ENCODE measurements at places on chromosomes 2 and 18.

GRCh38 chr2:68345129-68345875 is 19.8 kb upstream of the PLEK start:
- DNase-seq: no peak

DNA sequence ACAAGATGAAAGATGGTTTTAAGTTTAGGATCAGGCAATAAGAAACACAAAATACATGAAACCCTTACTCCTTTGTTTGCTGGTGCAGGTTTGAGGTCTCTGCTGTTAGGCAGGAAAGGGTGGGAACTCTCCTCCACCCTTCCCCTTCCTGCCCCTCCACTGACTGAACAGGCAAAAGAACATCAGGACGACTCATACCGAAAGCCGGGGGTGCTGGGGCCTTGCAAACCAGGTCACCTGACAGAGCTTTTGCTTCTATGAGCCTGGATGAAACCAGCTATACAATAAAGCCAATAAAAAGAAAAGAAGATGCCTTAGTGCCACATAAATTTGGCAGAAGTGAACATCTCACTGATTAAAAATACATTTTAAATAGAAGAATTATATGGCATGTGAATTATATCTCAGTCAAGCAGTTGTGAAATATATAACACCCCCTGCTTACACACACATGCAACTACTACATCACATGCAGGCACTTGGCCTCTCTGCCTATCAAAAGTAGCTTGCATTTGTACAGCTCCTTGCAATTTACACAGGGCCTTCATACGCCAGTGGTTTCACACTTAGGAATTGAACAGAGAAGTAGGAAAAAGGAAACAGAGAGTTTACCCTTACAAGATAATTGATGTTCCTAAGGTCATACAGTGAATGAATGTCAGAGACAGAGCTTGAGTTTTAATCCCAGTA is 215.1 kb upstream of the TRIB2 start:
- peak; percentile 29 for DNase-seq

GRCh38 chr2:99471654-99472599 is 17.9 kb downstream of the REV1 start:
- DNase-seq: no peak

DNA sequence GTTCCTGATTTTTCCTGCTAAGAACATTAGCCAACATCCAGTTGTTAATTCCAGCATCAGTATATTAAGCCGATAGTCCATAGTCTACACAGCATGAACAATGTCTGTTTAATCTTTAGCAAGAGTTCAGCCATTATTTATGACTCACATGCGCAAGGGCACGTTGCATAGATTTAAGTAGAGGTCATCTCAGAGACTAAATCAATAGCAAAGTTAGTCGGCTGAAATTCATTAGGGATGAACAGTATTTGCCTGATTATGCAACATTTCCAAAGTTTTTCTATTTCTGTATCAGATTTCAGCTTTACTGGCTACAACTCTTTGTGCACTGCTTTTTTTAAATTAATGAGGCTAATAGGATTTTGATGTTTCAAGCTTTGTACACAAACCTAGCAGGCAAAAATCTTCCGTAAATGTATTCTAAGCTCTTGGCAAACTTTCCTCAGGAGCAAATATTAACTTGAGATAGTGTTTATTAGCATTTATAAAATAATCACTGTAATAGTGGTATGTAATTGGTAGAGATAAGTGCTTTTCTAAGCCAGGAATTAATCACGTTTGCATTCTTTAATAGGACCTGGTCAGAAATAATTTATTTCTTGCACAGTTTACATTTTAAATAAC is 578.7 kb upstream of the ID2 start:
- DNase-seq: no peak

- DNase-seq: no peak
These were observed 15.0 kb downstream of the CDH2 start for GRCh38 chr18:28161608-28162599.

GRCh38 chr2:128755695-128756364 is 437.2 kb upstream of the HS6ST1 start:
- no peak for DNase-seq

GRCh38 chr2:187612857-187613256 is 58.6 kb upstream of the TFPI start:
- DNase-seq: no peak

- DNase-seq: no peak
These were observed 232.7 kb upstream of the SMAD2 start for GRCh38 chr18:48162956-48163737.

DNA sequence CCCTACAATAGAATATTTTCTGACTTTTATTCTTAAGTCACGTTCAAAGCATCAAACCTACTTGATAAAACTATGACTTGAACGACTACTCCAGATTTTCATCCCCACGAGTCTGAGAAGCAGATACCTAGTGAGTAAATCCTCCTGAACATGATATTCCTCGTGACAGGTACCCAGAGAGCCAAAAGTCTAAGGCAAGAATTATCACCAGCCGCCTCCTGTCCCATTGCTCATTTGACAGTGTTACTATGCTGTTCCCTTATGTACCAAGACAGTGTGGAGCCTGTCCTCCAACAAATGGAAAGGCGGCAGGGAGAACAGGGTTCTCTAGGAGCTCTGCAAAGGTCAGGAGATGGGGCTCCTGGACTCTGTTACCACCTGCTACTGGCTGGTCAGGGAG is 8.3 kb upstream of the ALPK2 start:
- no peak for DNase-seq

All from stimulated activated CD4-positive, alpha-beta T cell treated with anti-CD3 and anti-CD28 coated beads, TNF-alpha, amount 100 ng/mL, for 48 hours (primary cell).